ENCODE measurements at places on chromosomes 3 and 15.

DNA sequence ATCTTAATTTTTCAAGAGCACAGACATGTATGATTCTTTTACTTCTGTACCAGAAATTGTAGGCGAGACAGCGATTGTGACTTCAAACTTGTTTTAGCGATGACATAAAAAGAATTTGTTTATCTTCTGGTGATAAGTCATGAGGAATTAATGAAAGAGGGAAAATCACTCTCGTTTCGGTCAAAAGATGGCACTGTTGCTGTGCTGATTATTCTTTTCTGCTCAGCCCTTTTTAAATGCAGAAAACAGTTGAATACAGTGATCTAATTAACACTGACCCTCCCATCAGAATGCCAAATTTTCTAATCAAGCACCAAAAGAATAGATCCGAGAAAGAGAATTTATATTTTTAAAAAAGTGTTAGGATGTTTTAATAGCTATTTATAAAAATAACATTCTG lies 52.6 kb downstream of the NSUN3 start:
- H3K36me3 ChIP-seq = peaks cover 16% of the 10 kb centered on the region
- DNase-seq = no peak
- H3K27ac ChIP-seq = no peak overlapping the region
- H3K27me3 ChIP-seq = no peaks in the 10 kb centered on the region

DNA sequence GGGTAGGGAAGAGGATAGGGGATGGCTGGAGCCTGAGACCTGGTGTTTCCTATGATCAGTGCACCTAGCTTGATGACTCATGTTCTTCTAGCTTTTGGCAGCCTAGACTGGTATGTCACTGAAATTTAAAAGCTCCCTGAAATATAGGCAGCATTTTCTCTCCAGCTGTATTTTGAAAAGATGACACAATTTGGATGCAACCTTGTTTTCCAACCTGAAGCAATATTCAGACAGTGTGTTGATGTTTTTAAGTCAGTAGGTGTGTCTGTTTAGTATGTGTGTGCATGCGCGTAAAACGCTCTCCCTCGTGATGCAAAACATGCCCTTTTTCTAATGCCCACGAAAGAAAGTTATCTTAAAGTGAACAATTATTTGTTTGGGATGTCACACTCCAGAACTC lies 58.5 kb downstream of the RPL22L1 start:
- H3K36me3 ChIP-seq = no peaks in the 10 kb centered on the region
- no peak for DNase-seq
- no peaks in the 10 kb centered on the region for H3K27me3 ChIP-seq
- no peak overlapping the region for H3K4me3 ChIP-seq

GRCh38 chr3:124142389-124142970 lies 150.6 kb upstream of the ROPN1 start:
- no peaks in the 10 kb centered on the region for H3K36me3 ChIP-seq
- H3K4me3 ChIP-seq = no peak overlapping the region
- no peaks in the 10 kb centered on the region for H3K4me1 ChIP-seq
- no peak for DNase-seq
- H3K27me3 ChIP-seq = peaks cover 8% of the 10 kb centered on the region

DNA sequence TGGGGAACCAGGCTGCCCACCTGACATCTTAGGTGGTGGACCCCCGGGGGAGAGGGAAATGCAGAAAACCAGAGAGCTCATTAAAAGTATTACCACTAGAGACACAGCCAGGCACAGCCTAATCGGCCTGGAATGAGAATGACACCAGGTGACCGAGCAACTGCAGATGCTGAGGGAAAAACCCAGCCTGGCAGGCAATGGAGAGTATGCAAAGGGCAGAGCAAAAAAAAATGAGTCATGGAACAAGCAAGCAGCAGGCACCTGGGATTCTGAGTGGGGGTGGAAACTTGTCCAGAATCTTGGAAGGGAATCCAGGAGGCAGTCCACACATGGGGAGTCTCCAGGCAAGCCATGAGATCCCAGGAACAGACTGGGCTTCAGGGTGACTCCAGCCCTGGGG lies 183.7 kb upstream of the LRRN1 start:
- DNase-seq = no peak
- H3K27ac ChIP-seq = no peak overlapping the region
- no peaks in the 10 kb centered on the region for H3K27me3 ChIP-seq
- no peak overlapping the region for H3K4me3 ChIP-seq

GRCh38 chr3:96319166-96319565 lies 495.2 kb upstream of the EPHA6 start:
- no peaks in the 10 kb centered on the region for H3K36me3 ChIP-seq

DNA sequence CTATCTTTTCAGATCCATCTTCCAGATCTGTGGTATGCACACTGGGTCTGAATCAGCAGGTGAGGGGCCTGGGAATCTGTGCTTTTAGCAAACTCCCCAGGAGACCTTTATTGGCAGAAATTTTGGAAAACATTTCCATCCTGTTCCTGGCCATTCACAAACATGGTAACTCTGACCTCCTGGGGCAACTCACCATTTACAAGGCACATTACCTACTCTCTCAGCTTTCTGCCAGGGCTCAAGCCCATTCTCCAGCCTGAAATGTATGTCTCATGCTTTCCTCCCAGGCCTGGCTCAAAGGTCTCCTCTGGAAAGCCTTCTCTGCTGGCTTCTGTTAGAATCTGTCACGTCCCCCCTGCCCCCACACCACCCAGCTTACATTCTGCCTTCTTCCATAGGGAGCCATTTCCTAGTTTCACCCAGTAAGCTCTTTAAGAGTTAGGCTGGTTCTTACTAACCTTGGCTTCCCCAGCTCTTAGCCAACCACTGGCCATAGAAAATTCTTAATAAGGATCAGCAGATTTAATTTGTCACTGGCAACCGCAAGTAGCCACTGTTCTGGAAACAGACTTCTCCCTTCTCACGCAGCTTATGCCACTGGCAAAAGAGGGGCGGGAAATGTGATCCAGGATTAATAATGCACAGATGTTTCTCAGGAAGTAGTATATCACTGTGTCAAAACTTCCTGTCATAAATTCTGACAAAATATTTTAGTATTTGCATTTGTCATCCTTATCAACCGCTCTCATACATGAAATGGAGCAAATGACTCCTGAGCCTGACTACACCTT lies 55.0 kb downstream of the RORA start:
- no peak overlapping the region for H3K4me3 ChIP-seq
- no peak overlapping the region for H3K27ac ChIP-seq
- DNase-seq = no peak
- H3K27me3 ChIP-seq = peaks cover 23% of the 10 kb centered on the region
- peaks cover 13% of the 10 kb centered on the region for H3K4me1 ChIP-seq
- no peaks in the 10 kb centered on the region for H3K36me3 ChIP-seq

GRCh38 chr15:51849860-51850259 lies 20.4 kb downstream of the TMOD3 start:
- no peak overlapping the region for H3K27ac ChIP-seq
- peaks cover 57% of the 10 kb centered on the region for H3K4me1 ChIP-seq
- peaks cover 5% of the 10 kb centered on the region for H3K36me3 ChIP-seq
- H3K27me3 ChIP-seq = no peaks in the 10 kb centered on the region
- DNase-seq = no peak
- H3K4me3 ChIP-seq = no peak overlapping the region

DNA sequence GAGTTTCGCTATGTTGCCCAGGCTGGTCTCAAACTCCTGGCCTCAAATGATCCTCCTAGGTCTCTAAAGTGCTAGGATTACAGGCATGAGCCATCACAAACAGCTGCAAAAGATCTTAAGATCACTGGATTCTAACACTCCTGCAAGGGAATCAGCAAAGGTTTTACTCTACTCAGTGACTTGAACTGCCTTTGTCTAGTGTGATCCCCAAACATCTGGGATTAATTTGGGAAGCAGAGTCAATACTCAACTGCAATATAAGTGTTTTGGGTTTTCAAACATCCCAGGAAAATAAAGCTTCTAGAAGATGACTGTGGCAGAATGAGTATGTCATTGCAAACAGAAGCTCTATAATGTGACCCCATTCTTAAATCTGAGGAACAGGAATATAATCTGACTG lies 7.2 kb downstream of the SPG21 start:
- H3K4me1 ChIP-seq = peaks cover 21% of the 10 kb centered on the region
- no peaks in the 10 kb centered on the region for H3K27me3 ChIP-seq
- H3K27ac ChIP-seq = peak overlapping the region; percentile 16
- H3K4me3 ChIP-seq = no peak overlapping the region
- no peak for DNase-seq
- H3K36me3 ChIP-seq = peaks cover 29% of the 10 kb centered on the region

- no peaks in the 10 kb centered on the region for H3K36me3 ChIP-seq
- H3K27me3 ChIP-seq = peaks cover 33% of the 10 kb centered on the region
- DNase-seq = no peak
- no peak overlapping the region for H3K27ac ChIP-seq
- H3K4me1 ChIP-seq = no peaks in the 10 kb centered on the region
Measured at GRCh38 chr15:69154684-69155083, 5.8 kb upstream of the GLCE start.

DNA sequence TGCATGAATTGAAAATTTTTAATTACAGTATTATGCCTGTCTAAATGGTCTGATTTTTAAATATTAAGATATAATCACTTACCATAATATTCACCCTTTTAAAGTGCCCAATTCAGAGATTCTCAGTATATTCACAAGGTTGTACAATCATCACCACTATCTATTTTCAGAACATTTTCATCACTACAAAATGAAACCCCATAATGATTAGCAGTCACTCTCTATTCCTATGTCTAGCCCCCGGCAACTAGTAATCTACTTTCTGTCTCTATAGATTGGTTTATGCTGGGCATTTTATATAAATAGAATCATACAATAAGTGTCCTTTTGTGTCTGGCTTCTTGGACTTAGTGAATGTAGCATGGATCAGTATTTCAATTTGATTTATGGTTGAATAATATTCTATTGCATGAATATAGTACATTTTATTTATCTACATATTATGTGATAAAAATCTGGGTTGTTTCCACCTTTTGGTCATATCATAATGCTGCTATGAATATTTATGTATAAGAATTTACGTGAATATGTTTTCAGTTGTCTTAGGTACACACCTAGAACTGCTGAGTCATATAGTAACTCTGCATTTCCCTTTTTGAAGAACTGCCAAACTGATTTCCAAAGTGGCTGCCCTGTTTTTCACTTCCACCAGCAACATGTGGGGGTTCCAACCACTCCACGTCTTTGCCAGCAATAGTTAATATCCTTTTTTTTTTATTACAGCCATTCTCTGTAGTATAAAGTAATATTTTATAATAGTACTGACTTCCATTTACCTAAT lies 485.7 kb upstream of the ZNF385D start:
- H3K27me3 ChIP-seq = no peaks in the 10 kb centered on the region
- H3K4me3 ChIP-seq = no peak overlapping the region
- no peaks in the 10 kb centered on the region for H3K36me3 ChIP-seq
- no peak for DNase-seq

GRCh38 chr3:15041950-15042349 lies 23.2 kb downstream of the MRPS25 start:
- no peaks in the 10 kb centered on the region for H3K27me3 ChIP-seq
- peaks cover 19% of the 10 kb centered on the region for H3K4me1 ChIP-seq
- DNase-seq = no peak
- no peak overlapping the region for H3K4me3 ChIP-seq

GRCh38 chr3:158339638-158340037 lies 229.7 kb downstream of the RSRC1 start:
- H3K4me3 ChIP-seq = no peak overlapping the region
- H3K4me1 ChIP-seq = no peaks in the 10 kb centered on the region
- peaks cover 19% of the 10 kb centered on the region for H3K36me3 ChIP-seq
- DNase-seq = no peak
- no peak overlapping the region for H3K27ac ChIP-seq
